ENCODE measurements at places on chromosomes 7 and 10. TPM values are rescaled to one million over a fixed set of nuclear protein-coding genes. Genes with fewer than 3 reads are reported as not detected.

GRCh38 chr10:86199041-86199440, 167.6 kb downstream of the GRID1 start:
- DNase-seq, result no peak

- no peak for DNase-seq
These were observed 204.3 kb downstream of the MBL2 start for GRCh38 chr10:52568309-52568708.

- no peak for DNase-seq
These were observed 602.7 kb upstream of the FOXK1 start for GRCh38 chr7:4079366-4079765.

DNA sequence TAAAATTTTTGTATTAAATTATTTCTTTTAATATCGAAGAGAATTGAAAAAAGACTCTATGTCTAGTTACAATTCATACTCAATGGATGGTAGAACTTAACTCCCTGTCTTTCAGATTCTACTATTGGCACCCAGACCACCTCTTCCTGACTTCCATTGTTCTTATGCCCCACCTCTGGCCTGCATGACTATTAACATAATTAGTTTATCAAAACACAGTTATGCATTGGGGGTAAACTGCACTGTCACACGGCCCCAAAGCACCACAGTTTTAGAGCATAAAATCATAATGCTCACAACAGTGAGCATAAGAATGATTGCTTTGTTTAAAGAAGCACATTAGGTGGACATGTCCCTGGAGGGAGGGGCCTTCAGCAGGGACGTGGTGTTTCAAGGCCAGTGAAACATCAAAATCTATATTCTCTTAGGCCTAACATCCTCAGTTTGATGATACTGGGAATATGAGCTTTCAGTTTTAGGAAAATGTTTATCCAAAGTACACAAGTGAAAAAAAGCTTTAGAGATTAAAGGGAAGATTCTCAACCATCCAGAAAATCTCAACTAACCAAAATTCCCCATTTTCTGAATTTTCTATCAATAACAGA, 79.8 kb downstream of the NRP1 start:
- no peak for DNase-seq

DNA sequence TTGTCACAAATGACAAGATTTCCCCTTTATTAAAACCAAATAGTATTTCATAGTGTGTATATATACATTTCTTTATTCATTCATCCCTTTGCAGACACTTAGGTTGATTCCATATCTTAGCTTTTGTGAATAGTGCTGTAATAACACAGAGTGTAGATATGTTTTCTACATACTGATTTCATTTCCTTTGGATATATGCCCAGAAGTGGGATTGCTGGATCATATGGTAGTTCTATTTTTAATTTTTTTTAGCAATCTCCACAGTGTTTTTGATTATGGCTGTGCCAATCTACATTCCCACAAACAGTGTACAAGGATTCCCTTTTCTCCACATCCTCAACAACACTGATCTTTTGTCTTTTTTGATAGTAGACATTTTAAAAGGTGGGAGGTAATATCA, 46.4 kb downstream of the CSTF2T start:
- no peak for DNase-seq

GRCh38 chr7:107045980-107046379, 1.5 kb downstream of the PRKAR2B start:
- no peak for DNase-seq

GRCh38 chr10:36491926-36492325, 633.5 kb upstream of the ANKRD30A start:
- DNase-seq, result no peak

- DNase-seq, result no peak
These were observed 406 bp downstream of the CBLL1 start for GRCh38 chr7:107744345-107744750.

GRCh38 chr10:4359003-4359402, 467.0 kb upstream of the AKR1E2 start:
- DNase-seq, result no peak

Gene SPDYE11
- total RNA-seq, result not detected

Gene RGS10
- total RNA-seq, result 125 TPM

Gene TEX47
- not detected for total RNA-seq
